Right forelimb (tissue), 1 donor: ENCODE measurements at places on chromosomes 4 and X.

DNA sequence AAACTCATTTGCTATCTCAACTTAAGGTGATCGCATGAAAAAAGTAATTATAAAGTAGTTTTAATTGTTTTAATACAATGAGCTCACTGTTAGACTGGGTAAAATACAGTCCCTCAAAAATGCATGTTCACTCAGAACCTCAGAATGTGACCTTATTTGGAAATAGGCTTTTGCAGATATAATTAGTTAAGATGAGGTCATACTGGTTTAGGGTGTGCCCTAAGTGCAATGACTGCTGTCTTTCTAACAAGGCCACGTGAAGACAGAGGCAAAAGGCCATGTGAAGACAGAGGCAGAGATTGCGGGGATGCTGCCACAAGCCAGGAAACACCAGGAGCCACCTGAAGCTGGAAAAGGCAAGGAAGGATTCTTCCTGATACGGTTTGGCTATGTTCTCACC is 262.1 kb downstream of the NKX6-1 start:
- DNase-seq: no peak

GRCh38 chr4:154019811-154020210 is 230.9 kb upstream of the SFRP2 start:
- DNase-seq: no peak

DNA sequence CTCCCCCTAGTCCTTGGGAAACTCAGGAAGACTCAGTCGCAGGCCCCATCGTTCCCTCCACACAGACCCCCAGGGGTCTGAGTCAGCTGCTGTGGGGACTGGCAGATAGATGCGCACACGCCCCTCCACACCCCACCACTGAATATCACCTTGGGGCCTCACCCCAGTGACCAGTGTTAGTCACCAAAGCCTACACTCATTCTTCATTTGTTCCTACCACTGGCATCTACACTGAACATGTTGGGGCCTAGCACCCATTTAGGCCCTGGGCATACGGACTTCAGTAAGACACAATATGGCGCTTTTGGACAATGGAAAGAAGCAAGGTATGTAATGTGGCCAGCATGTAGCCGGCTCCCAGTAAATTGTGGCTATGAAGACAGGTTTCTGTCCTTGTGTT is 154.1 kb upstream of the PJA1 start:
- no peak for DNase-seq

- DNase-seq: no peak
Measured at GRCh38 chrX:46319750-46320149, 225.5 kb downstream of the ZNF674 start.

- no peak for DNase-seq
Measured at GRCh38 chrX:143287236-143287635, 230.0 kb downstream of the SPANXN3 start.

DNA sequence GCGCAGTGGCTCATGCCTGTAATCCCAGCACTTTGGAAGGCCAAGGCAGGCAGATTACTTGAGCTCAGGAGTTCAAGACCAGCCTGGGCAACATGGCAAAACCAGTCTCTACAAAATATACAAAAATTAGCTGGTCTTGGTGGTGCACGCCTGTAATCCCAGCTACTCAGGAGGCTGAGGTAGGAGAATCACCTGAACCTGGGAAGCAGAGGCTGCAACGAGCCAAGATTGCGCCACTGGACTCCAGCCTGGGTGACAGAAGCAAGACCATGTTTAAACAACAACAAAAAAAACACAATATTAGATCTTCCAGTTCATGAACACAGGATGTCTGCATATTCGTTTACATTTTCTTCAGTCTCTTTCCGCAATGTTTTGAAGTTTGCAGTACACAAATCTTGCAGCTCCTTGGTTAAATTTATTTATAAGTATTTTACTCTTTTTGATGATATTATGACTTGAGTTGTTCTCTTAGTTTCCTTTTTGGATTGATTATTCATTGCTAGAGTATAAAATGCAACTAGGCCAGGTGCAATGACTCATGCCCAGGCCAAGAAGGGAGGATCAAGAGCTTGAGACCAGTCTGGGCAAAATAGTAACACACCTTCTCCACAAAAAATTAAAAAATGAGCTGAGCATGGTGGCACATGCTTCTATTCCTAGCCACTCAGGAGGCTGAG is 30.4 kb upstream of the ABCG2 start:
- no peak for DNase-seq

GRCh38 chr4:89245459-89245858 is 62.1 kb downstream of the GPRIN3 start:
- no peak for DNase-seq

DNA sequence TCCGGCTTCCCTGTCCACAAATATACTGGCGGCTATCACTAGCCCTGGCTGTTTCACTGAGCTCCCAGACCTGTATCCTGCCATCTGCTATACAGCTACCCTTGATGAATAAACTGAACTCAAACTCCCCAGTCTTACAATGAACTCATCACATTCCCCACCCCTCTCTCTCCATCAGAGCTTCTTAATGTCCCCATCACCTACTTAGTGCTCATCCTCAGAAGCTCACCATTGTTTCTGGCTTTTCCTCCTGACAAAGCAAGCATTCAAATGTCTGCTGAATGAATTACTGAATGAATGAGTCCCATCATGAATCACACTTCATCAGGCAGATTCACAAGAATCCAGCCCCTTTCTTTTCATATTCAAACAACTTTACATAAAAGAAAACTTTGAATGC is 5.7 kb upstream of the DGAT2L6 start:
- DNase-seq: no peak

GRCh38 chrX:53474707-53475106 is 40.5 kb upstream of the HSD17B10 start:
- no peak for DNase-seq

DNA sequence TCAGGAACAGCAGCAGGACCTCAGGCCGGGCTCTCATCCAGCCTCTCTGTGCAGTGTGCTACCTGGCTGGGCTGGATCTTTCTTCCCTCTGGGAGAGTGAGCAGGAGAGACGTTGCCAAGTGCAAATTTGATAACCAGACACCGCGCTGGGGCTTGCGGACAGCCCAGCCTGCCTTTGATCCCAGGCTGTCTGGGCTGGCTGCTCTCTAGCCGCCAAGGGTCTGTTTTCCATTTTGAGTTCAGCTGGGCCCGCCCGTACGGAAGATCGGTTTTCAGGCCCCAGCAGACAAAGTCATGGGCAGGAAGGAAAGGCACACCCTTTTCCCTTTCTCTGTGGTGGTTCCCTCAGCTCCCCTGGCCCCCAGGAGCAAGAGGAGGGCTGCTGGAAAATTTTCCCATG is 90.2 kb downstream of the CPZ start:
- no peak for DNase-seq

- DNase-seq: no peak
Measured at GRCh38 chrX:154981116-154981411, 41.5 kb downstream of the F8 start.

- DNase-seq: no peak
Measured at GRCh38 chr4:84238247-84239090, 260.6 kb downstream of the NKX6-1 start.
